ENCODE measurements at places on chromosomes 4 and X. TPM values are rescaled to one million over a fixed set of nuclear protein-coding genes. Genes with fewer than 3 reads are reported as not detected.
A peak's percentile ranks its signal among the peaks of the same experiment; 100 is the strongest.

PRRG3 gene
- total RNA-seq: 1.1 TPM

DNA sequence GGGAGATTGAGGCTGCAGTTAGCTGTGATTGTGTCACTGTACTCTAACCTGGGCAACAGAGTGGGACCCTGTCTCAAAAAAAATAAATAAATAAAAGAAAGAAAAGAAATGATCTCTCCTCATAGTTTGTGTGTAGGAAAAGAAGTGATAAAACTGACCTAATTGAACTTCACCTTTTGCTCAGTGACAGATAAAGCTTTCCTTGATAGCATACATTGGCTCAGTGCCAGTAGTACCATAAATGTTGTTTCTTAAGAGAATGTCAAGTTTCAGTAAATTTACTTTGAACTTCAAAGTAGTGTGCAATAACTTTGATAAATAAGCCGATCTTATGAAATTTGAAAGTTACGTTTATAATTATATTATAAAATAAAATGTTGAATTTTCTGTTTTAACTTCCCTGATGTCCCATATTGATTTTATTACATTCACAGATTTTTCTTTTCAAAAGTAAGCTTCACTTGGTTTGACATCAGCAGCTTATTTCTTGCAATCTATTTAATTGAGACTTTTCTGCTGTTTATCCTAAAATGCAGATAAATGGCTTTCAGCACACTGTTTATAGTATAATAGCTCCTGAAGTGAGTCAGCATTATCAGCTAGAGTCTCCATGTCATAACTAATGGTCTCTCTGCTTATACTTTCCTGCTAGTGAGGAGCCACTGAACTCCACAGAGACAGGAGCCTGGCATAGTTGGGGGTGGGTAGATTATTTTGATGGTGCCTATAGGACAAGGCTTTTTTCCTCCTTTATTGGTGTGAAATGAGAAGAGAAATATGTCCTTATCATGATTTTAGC, 330.1 kb downstream of the BMPR1B start:
- no peak overlapping the region for H3K27ac ChIP-seq
- DNase-seq: no peak
- H3K36me3 ChIP-seq: no peaks in the 10 kb centered on the region
- no peaks in the 10 kb centered on the region for H3K27me3 ChIP-seq

DNA sequence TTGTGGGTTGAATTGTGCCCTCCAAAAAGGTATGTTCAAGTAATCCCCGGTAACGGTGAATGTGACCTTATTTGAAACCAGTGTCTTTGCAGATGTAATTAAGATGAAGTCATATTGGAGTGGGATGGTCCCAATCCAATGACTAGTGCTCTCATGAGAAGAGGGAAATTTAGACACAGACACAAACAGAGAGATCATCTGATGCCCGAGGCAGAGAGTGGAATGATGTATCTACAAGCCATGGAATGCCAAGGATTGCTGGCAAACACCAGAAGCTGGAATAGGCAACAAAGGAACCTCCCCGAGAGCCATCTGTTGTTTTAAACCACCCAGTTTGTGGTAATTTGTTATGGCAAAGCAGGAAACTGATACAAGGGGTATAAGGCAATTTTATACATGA, 35.1 kb downstream of the RPS6KA3 start:
- H3K4me3 ChIP-seq: no peak overlapping the region
- no peaks in the 10 kb centered on the region for H3K27me3 ChIP-seq
- H3K36me3 ChIP-seq: no peaks in the 10 kb centered on the region
- no peak overlapping the region for H3K27ac ChIP-seq
- H3K4me1 ChIP-seq: no peaks in the 10 kb centered on the region

ITIH6 gene
- total RNA-seq: not detected

DNA sequence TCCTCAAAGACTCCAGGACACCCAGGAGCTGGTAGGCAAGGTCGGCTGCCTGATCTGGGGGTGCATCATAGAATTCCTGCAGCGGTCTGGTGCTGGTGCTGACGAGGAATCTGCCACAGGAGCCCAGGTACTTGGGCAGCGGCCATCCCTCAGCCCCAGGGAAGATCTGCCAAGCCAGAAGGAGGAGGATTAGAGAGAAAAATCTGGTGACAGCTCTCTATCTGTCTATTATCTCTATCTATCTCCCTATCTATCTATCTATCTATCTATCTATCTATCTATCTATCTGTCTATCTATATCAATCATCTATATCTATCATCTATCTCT, 46.7 kb downstream of the DIPK2B start:
- no peaks in the 10 kb centered on the region for H3K27me3 ChIP-seq
- H3K36me3 ChIP-seq: no peaks in the 10 kb centered on the region
- no peaks in the 10 kb centered on the region for H3K4me1 ChIP-seq
- DNase-seq: no peak
- H3K27ac ChIP-seq: no peak overlapping the region

DNA sequence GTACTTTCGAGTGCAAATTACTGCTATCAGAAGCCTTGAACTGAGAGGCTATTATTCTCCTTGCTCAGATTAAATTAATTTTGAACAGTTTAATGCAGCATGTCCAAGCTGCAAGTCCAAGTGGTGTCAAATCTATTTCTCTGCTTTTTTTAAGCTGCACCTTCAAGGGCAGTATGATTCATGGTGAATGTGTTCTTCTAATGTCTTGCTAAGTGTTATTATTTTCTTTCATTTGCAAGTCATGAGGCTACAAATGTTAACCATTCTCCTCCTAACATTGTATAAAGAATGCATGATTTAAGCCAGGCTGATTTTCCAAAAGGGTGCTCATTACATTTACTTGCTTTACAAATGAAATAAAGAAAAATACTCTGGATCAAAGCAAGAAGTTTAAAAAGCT, 200.4 kb downstream of the TEX13C start:
- H3K36me3 ChIP-seq: no peaks in the 10 kb centered on the region
- H3K27ac ChIP-seq: no peak overlapping the region
- no peaks in the 10 kb centered on the region for H3K27me3 ChIP-seq
- H3K4me1 ChIP-seq: no peaks in the 10 kb centered on the region
- H3K4me3 ChIP-seq: no peak overlapping the region

GRCh38 chr4:66959207-66959606, 586.1 kb downstream of the CENPC start:
- H3K4me1 ChIP-seq: no peaks in the 10 kb centered on the region
- H3K27me3 ChIP-seq: no peaks in the 10 kb centered on the region
- DNase-seq: no peak
- no peak overlapping the region for H3K4me3 ChIP-seq

DNA sequence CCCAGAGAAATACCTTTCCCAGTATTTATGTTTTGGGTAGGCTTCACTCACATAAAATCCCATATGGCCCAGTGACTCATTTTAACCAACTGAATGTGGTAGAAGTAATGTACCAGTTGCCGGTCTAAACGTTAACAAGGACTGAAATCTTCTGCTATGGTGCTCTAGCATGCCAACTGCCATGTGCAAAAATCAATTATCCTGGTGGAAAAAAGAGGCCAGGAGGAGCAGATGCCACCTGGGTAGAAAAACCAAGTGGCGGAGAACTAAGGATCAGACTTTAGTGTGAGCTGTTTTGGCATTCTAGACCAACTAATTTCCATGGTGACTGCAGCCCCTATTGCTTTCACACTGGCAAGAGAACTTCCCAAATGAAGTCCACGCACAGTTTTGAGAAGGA, 1660.7 kb upstream of the ADGRL3 start:
- H3K36me3 ChIP-seq: no peaks in the 10 kb centered on the region
- no peak overlapping the region for H3K27ac ChIP-seq
- no peaks in the 10 kb centered on the region for H3K27me3 ChIP-seq
- DNase-seq: no peak

PYURF gene
- 79.3 TPM for total RNA-seq

- H3K4me1 ChIP-seq: peaks cover 56% of the 10 kb centered on the region
- peak overlapping the region; percentile 61 for H3K4me3 ChIP-seq
- peak overlapping the region; percentile 97 for H3K27ac ChIP-seq
- no peaks in the 10 kb centered on the region for H3K36me3 ChIP-seq
Measured at GRCh38 chr4:145732001-145732815, 52.3 kb downstream of the C4orf51 start.

CXXC4 gene
- 0.76 TPM for total RNA-seq

DDIT4L gene
- total RNA-seq: 0.39 TPM

GRCh38 chrX:97854086-97854485, 970.4 kb downstream of the RPA4 start:
- no peak overlapping the region for H3K4me3 ChIP-seq
- no peak for DNase-seq
- H3K27ac ChIP-seq: no peak overlapping the region
- H3K36me3 ChIP-seq: no peaks in the 10 kb centered on the region
- H3K27me3 ChIP-seq: no peaks in the 10 kb centered on the region

DNA sequence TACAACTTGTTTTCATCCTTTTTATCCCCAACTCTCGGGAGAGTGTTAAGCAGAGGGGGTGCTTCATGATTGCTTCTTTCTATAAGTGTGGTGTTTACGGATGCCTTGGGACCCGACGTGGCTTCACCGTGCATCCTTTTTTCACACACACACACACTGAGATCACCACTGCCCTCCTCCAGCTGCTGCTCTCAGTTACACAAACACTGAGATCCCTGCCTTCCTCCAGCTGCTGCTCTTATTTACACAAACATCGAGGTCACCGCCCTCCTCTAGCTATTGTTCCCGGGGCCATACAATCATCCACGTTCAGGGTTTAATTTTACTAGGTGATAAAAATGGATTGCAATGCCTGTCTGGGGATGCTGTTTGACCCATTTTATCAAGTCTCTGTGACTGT, 155.4 kb upstream of the FAM9B start:
- no peak overlapping the region for H3K4me3 ChIP-seq
- no peaks in the 10 kb centered on the region for H3K36me3 ChIP-seq

GRCh38 chr4:32876546-32876945, 2156.4 kb downstream of the PCDH7 start:
- H3K4me3 ChIP-seq: no peak overlapping the region
- no peak overlapping the region for H3K27ac ChIP-seq
- H3K36me3 ChIP-seq: no peaks in the 10 kb centered on the region
- DNase-seq: no peak
- no peaks in the 10 kb centered on the region for H3K27me3 ChIP-seq

DNA sequence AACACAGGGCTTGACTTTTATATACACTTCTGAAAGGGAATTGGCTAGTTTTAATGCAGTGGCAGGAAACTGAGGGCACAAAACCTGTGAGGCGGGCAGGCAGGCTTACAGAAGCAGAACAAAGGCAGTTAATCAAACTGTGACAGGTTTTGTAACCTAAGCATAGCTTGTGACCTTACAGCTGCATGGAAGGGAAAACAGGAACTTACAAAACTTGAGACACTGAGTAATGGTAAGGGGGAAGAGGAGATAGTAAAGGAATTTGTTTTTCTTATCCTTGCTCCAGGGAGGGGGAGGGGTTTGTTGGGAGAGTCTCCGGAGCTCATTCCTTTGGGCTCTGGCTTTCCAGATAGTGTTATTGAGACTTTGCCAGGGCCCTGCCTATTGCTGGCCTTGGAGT, 55.6 kb downstream of the SLITRK4 start:
- no peak overlapping the region for H3K27ac ChIP-seq
- H3K4me3 ChIP-seq: no peak overlapping the region
- no peaks in the 10 kb centered on the region for H3K4me1 ChIP-seq
- no peaks in the 10 kb centered on the region for H3K27me3 ChIP-seq

DNA sequence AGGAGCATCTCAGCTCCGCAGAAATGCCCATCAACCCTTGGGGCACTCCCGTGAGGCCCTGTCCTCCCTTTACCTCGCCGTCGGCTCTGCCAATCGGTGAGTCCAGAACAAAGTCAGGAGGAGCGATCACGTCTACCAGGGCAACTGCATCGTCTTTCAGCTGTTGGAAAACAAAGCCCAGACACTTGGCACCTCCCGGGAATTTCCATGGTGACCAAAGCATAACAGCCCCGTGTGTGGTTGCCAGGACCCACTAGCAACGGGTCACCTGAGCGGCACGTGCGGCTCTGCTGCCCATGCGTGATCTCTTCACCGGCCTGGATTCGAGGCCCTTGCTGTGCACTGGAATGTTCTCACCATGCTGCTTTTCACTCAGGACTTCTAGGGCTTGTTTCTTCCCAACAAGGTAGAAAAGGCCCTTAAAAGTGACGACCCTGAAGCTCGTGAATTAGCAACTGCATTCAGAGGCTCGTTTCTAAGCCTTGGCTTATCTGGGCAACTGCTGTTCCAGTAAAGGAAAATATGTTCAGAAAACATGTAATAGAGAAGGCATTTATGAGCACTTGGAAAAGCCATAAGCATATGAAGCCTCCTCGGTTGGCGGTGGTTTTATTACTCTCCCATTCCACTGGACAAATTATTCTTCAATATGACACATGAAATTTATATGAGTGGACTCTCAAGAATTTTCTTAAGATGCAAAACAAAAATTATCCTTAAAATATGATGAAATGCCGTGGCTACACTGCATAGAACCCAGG, 69.5 kb downstream of the ACOX3 start:
- no peaks in the 10 kb centered on the region for H3K27me3 ChIP-seq
- H3K4me3 ChIP-seq: no peak overlapping the region
- H3K36me3 ChIP-seq: peaks cover 45% of the 10 kb centered on the region
- no peaks in the 10 kb centered on the region for H3K4me1 ChIP-seq
- no peak overlapping the region for H3K27ac ChIP-seq
